Eye (tissue), 1 donor: ENCODE measurements at places on chromosomes 7 and 10.

DNA sequence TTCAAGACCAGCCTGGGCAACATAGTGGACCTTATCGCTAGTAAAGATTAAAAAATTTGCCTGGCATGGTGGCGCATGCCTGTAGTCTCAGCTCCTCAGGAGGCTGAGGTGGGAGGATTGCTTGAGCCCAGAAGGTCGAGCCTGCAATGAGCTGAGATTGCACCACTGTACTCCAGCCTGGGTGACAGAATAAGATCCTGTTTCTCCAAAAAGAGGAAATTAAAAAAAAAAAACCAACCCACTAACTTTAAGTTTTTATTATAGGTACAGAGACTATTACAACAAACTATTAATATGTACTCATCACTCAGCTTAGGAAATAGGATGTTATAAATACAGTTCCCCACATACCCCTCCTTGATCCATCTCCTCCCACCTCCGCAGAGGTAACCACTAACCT is 30.2 kb downstream of the DHTKD1 start:
- DNase-seq = no peak

- DNase-seq = no peak
Observed at GRCh38 chr7:9028012-9028411, 594.6 kb downstream of the NXPH1 start.

- no peak for DNase-seq
Observed at GRCh38 chr7:135665042-135665441, 2.7 kb downstream of the STMP1 start.

DNA sequence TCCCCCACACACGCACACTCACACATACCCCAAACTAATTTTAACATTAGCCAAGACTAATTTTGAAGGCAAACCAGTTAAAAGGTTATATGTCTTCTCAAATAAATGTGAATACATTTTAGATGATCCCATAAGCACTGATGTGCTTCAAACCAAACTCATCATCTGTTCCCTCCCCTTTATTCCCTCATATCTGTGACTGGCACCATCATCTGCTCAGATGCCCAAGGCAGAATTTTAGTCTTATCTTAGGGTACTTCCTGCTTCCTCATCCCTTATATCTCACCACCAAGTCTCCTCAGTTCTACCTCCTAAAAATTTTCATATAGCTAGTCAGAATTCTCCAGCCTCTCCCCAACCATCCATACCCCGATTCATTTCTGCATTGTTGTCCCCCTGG is 80.4 kb downstream of the UPF2 start:
- no peak for DNase-seq
